ENCODE measurements at places on chromosomes 6 and 20.

- DNase-seq, result peak; percentile 71
These were observed 18.3 kb downstream of the VAPB start for GRCh38 chr20:58407201-58407873.

DNA sequence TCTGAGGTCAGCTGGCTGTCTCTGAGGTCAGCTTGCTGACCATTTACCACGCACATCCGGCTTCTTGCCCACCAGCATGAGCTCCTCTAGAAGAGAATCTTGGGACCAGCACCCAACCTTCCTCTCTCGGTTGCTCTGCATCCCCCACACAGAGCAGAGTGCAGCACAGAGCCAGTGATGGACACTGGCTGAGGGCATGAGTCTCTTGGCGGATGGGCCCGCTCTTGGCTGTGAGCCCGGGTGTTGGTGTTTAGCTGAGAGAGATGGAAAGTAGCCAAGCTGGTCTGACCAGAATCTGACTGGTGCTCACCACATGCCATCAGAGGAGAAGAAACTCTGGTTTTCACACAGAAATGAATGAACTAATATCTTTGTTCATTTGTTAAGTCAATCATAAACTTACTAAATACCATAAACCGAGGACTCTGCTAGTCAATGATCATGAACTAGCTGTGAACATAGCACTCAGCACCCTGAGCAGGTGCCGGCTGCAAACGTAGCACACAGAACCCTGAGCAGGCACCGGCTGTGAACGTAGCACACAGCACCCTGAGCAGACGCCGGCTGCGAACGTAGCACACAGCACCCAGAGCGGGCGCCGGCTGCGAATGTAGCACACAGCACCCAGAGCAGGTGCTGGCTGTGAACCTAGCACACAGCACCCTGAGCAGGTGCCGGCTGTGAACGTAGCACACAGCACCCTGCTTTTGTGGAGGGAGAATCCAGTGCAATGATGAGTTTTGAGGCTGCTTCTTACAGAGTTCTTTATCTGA, 10.4 kb upstream of the THBS2 start:
- no peak for DNase-seq

- DNase-seq, result no peak
These were observed 9.4 kb downstream of the DCBLD1 start for GRCh38 chr6:117491916-117492315.

DNA sequence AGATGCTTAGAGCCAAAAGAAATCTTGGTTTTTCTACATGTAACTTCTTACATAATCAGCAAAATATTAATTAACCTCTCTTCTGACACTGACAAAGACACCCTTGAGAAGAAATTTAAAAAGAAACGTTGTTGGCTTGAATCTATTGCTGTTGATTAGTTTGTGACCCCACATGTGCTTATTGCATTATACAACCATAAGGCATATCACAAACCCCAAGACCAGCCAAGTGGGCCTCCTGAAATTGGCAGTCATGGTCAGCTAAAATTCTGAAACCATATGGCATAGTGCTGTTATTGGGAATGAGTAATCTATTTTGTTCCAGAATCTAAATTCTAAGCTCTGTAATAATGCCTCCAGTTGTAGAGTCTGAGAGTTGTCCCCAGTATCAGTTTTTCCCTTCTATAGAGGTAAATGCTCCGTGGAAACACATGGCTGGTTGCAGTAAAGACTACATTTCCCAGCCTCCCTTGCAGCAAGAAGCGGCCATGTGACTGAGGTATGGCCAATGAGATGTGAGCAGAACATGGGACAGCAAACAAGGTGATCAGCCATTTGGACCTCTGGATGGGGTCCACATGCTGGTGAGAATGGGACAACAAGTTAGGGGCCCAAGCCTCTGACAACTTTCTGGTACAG, 42.3 kb upstream of the PTPN1 start:
- peak; percentile 73 for DNase-seq

- DNase-seq, result no peak
These were observed 48.2 kb upstream of the RALY start for GRCh38 chr20:33945391-33946081.

DNA sequence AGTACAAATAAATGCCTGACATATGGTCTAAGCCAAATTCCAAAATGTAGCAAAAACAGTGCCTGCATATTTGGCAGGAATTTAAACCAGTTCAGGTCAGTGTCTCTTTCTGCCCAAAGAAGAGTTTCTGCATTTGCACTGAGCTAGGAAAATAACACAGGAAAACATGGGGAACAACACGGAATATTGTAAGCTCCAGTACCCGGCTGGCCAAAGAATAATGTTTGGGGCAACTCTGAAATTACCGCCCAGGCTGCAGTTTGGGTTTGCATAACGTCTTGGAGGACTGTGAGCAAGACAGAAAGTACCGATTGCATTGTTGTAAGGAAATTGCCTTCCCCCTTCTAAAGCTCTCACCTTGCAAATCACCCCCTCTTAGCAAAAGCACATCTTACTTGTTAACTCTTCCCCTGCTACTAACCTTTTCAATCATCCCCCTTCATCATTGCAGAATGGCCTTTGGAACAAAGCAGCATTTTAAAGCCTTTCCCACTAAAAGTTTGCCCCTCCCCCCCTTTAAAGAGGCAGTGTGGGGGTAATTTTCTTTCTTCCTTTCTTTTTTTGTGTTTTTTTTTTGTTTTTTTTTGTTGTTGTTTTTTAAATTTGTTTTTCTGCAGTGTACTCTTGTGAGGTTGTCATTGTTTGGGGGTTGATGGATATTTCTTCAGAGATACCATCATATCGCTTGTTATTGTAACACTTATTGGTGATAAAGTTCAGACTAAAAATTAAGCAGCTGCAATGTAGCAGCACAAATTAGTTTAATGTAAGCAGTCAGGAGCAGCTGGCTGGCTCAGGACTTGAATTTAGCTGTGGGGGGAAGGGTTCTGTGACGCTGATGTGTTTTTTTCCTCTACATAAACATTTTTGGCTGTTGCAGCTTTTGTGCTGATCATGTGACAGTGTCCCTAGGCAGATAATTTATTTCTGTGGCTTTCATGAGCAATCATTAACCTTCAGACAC, 100.0 kb upstream of the CITED2 start:
- DNase-seq, result peak; percentile 89

DNA sequence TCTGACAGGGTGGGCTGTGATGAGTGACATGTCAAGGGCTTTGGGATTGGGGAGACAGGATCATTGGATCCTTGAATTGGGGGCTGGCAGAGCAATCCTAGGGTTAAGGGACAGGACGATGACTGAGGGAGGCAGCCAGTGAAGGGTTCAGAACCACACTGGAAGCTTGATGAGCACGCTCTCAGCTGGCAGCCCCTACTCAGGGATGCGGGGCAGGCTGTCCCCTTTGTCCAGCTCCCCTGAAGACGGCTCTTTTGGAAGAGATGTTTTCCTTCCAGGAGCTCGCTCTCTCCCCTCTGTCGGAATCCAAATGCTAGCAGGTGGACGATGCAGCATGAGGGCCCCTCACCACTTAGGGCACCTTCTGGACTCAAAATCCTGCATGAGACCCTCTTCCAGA, 8.4 kb downstream of the TGM3 start:
- DNase-seq, result no peak

GRCh38 chr6:12026833-12027232, 14.7 kb downstream of the HIVEP1 start:
- no peak for DNase-seq

GRCh38 chr20:46787991-46788762, 78.7 kb downstream of the SLC2A10 start:
- DNase-seq, result no peak

DNA sequence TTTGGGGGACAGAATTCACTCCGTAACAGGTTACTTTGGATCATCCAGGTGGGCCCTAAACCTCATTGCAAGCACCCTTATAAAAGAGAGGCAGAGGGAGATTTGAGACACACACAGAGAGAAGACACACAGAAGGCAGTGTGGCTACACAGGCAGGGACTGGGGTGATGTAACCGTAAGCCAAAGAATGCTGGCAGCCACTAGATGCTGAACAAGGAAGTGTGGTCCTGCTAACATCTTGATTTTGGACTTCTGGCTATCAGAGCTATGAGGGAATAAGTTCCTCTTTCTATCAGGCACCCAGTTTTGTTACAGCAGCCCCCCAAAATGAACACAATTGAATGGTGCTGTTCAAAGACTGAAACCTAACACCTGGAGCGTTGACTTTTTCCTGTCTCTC, 191.3 kb upstream of the MYLIP start:
- DNase-seq, result peak; percentile 15

GRCh38 chr6:168815229-168815628, 374.2 kb downstream of the SMOC2 start:
- no peak for DNase-seq

- DNase-seq, result no peak
These were observed 91.1 kb downstream of the ATXN1 start for GRCh38 chr6:16670183-16670582.

GRCh38 chr6:15349379-15349778, 103.5 kb downstream of the JARID2 start:
- no peak for DNase-seq

DNA sequence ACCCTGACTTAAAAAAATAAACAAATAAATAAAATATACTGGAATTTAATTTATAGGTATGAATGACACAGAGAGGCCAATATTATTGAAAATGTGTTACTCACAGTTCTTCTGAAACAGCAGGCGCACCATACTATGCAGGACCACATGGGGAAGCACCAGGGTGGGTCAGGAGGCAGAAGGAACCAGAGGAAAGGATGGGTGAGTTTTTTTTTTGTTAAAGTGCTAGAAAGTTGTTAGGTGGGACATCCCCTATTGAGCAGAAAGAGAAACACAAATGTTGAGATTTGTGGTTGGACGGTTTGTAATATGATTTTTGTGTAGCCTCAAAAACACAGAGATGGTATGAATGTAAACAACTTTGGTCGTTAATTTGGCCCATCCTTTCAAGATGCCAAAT, 26.0 kb downstream of the PTPRA start:
- DNase-seq, result no peak

DNA sequence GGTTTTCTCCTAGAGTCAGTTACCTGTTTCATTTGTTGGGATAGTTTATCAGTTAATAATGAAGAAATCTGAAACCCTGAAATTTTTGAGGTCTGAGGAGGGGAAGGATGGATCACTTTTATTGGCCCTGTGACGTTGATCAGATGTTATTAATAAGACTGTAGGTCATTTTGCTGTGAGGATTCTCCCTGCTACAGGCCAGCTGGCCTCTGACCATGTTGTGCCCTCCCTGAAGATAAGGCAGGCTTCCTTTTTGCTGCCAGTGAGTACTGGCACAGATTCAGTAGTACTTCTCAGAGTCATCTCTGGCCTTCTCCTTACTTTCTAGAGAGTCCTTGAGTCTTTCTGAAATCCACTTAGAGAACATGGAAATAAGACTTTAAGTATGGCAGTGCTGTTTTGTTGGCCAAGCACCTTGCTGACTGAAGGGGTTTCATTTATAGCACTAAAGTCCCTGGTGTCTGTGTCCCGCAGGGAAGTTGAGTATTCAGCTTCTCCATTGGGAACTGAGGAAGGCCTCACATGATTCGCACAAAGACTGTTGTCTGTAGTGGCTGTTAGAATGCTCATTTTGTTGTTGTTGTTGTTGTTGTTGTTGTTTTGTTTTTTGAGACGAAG, 202.6 kb downstream of the DTNBP1 start:
- no peak for DNase-seq

- DNase-seq, result no peak
These were observed 179.3 kb upstream of the DTNBP1 start for GRCh38 chr6:15841937-15842726.

DNA sequence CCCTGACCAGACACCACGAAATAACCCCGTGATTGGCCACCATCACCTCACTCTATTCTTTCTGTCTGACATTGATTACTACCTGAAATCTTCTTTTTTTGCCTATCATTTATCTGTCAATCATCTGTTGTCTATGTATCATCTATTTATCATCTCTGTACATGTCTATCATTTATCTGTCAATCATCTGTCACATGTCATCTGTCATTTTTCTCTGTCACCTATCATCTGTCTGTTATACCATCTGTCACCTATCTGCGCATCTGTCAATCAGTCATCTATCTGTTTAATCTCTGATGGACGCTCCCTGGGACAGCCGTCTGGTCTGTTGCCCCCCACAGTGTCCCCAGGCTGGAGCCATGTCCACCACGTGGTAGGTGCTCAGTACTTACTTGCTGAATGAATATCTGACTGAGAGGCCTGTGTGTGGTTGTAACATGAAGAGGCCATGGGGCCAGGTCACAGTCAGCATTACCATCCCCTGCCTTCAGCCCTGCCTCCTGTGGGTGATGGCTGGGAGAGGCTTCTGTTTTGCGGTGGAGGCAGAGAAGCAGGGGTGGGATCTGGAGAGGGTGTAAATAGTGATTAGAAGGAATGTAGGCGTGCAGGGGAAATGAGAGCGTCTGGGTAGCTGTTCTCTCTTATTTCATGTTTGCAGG, 302.7 kb downstream of the QKI start:
- no peak for DNase-seq

DNA sequence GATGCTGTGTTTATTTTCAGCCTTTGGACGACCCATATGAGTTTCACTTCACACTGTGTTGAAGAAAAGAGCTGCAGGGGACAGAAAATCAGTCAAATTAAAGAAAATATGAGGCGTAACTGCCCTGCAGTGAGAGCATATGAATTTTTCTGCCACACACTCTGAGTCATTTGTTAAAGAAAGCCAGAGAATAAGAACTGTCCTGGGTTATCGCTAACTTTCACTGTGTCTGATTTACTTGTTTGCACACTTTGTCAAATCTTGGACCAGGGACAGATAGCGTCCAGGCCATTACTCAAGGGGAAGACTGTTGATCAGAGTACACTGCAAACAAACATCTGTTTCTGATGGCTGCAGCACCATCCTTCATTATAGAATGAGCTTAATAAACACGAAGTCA, 126.8 kb upstream of the AGPAT4 start:
- no peak for DNase-seq

GRCh38 chr6:98942263-98942803, 5.4 kb downstream of the FBXL4 start:
- DNase-seq, result peak; percentile 32

DNA sequence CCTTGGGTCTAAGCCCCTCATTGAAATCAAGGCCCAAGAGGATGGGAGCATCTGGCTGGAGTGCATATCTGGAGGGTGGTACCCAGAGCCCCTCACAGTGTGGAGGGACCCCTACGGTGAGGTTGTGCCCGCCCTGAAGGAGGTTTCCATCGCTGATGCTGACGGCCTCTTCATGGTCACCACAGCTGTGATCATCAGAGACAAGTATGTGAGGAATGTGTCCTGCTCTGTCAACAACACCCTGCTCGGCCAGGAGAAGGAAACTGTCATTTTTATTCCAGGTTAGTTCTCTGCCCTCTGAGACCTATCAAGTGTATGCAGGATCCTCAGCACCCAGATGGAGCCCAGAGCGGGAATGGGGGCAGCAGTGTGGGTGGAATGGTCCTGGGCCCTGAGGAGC, 5.1 kb downstream of the BTN2A2 start:
- no peak for DNase-seq

DNA sequence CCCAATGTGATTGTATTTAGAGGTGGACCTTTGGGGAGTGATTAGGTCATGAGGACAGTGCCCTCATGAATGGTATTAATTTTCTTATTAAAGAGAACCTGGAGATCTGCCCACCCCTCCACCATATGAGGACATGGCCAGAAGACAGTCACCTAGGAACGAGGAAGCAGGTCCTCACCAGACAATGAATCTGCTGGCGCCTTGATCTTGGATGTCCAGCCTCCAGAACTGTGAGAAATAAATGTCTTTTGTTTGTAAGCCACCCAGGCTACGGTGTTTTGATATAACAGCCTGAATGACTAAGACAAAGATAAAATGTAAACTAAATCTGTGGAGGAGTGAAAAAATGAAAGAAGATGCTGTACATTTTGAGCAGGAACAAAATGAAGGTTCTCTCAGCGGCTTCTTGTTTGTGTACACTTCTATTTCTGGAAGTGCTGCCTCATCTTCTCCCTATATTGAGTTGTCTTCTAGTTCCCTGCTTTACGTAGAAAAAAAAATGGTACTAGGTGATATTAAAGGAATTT, 1.5 kb upstream of the IPCEF1 start:
- DNase-seq, result no peak

- no peak for DNase-seq
These were observed 62.7 kb downstream of the TAF4 start for GRCh38 chr20:62002882-62003480.
